ENCODE measurements at places on chromosomes 7 and 10. TPM values are rescaled to one million over a fixed set of nuclear protein-coding genes. Genes with fewer than 3 reads are reported as not detected.

DNA sequence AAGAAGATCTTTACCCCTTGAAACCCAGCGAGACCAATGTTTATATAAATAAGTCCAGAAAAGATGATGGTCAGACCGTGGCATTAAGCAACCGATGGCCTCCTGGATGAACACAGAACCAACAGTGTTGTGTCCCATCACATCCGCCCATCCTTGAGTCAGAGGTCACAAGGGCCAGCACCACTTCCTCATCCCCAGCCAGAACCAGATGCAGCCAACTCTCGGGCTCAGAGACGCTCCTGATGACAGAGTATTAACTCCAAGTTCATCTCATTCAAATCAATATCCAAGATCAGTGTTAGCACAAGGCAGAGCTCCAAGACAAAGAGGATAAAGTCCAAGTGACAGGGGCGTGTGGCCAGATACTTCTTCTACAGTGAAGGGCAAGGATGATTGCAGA, 63.5 kb downstream of the FAM53B start:
- H3K27me3 ChIP-seq = no peaks in the 10 kb centered on the region
- no peak overlapping the region for H3K27ac ChIP-seq
- H3K4me3 ChIP-seq = no peak overlapping the region
- DNase-seq = no peak

DNA sequence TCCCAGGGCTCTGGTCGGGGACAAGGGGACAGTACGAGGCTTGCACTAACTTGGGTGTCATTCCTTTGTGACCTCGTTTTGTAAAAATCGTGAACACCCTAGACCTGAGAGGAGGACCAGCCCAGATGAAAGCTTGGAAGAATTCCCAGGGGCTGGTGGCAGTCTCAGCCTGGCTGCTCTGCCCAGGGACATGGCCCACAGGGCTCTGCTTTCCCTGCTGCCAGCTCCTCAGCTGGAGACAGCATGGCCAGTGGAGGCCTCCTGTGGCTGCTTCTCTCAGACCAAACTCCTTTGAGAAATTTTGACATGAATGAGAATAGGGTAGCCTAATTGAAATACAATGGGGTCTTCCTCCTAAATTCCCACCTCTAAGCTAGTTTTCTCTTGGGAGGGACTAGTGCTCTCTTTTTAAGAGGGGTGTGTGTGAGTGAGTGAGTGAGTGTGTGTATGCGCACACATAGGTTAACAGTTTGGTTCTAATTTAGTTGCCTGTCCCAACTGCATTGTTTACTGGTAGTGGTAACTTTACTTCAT, 140.3 kb upstream of the EFCAB10 start:
- H3K4me3 ChIP-seq = no peak overlapping the region
- H3K36me3 ChIP-seq = no peaks in the 10 kb centered on the region
- no peak for DNase-seq
- no peak overlapping the region for H3K27ac ChIP-seq
- no peaks in the 10 kb centered on the region for H3K27me3 ChIP-seq

- no peak overlapping the region for H3K4me3 ChIP-seq
- no peaks in the 10 kb centered on the region for H3K27me3 ChIP-seq
- H3K27ac ChIP-seq = peak overlapping the region; percentile 24
- H3K4me1 ChIP-seq = peaks cover 7% of the 10 kb centered on the region
Observed at GRCh38 chr7:68185631-68186456, 1189.2 kb downstream of the TYW1 start.

GRCh38 chr7:116194115-116194514, 16.2 kb upstream of the TES start:
- peaks cover 39% of the 10 kb centered on the region for H3K4me1 ChIP-seq
- DNase-seq = no peak
- H3K4me3 ChIP-seq = no peak overlapping the region

Gene ARMC3
- not detected for total RNA-seq

GRCh38 chr10:76463111-76463510, 1031.7 kb downstream of the LRMDA start:
- no peak overlapping the region for H3K27ac ChIP-seq
- DNase-seq = peak; percentile 12
- H3K27me3 ChIP-seq = no peaks in the 10 kb centered on the region
- H3K4me1 ChIP-seq = no peaks in the 10 kb centered on the region
- H3K36me3 ChIP-seq = no peaks in the 10 kb centered on the region

- H3K4me1 ChIP-seq = peaks cover 43% of the 10 kb centered on the region
- peak overlapping the region; percentile 98 for H3K27ac ChIP-seq
- H3K4me3 ChIP-seq = peak overlapping the region; percentile 83
- peaks cover 7% of the 10 kb centered on the region for H3K36me3 ChIP-seq
- peak; percentile 72 for DNase-seq
Observed at GRCh38 chr10:73998929-73999691, 1.2 kb downstream of the VCL start.

Gene ELOVL3
- 0.44 TPM for total RNA-seq

Gene COBL
- not detected for total RNA-seq

All from A673 (cell line).